Right renal pelvis (tissue), 4 donors: ENCODE measurements at places on chromosomes 3 and 15. TPM values are rescaled to one million over a fixed set of nuclear protein-coding genes. Genes with fewer than 3 reads are reported as not detected.

IGF2BP2 gene
- polyA plus RNA-seq: 88.9 TPM

DNA sequence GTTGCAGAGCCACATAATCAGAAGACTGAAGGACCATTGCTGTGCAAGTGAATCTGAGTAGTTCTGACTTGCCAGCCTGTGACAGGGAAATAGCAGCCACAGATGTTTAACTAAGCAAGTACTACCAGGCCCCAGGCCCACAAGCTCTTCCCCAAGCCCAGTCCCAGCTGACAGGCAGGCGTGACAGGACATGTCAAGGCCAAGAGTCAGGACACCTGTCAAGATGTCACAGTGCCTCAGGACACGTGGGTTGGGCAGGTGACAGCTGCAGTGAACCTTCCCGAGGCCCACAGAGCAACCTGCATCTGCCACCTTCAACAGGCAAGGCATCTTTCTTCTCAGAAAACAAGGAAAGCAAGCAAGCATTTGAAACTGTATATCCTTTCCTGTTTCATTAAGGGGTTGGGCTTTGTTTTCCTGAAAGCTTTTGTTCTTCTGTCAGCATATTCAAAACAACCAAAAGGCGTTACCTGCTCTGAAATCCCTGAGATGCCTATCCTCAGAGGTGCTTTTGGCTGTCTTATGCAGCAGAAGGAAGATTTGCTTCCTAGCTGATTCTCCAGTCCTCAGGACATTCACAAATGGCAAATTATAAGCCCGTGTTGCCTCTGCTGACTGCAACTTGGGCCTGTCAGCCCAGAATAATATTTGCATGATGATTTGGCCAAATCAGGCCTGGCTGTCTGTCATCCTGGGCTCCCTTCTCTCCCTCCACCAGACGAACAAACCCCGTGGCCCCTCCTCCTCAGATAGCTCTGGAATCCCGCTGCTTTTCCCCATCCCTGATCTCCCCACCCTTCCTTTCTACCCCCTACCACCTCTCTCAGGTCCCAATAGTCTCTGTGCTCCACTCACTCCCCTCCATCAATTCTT, 171.8 kb upstream of the WNT5A start:
- no peak for DNase-seq

GRCh38 chr15:43439268-43439667, 53.7 kb downstream of the TP53BP1 start:
- DNase-seq: no peak

GRCh38 chr3:188286087-188286513, 132.1 kb downstream of the LPP start:
- no peak for DNase-seq

DNAH12 gene
- polyA plus RNA-seq: 1.1 TPM

NMB gene
- polyA plus RNA-seq: 8.5 TPM

DNA sequence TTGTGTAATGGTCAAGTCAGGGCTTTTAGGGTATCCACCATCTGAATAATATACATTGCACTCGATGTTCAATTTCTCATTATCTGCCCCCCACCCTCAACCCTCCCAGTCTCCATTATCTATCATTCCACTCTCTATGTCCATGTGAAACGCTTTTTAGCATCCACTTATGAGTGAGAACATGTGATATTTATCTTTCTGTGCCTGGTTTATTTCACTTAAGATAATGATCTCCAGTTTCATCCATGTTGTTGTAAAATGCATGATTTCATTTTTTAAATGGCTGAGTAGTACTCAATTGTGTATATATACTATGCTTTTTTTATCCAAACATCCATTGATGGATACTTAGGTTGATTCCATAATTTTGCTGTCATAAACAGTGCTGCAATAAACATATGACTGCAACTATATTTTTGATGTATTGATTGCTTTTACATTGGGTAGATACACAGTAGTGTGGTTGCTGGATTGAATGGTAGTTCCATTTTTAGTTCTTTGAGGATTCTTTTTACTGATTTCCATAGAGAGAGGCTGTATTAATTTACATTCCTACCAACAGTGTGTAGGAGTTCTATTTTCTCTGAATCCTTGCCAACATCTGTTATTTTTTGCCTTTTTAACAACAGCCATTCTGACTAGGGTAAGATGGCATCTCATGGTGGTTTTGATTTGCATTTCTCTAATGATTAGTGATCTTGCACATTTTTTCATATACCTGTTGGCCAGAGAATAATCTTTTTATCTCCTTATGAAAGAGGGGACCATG, 332.9 kb upstream of the TGFBR2 start:
- DNase-seq: no peak

PATL2 gene
- 1.2 TPM for polyA plus RNA-seq

PSTPIP1 gene
- 0.89 TPM for polyA plus RNA-seq

DAG1 gene
- 132 TPM for polyA plus RNA-seq

WDR76 gene
- polyA plus RNA-seq: 13.4 TPM

GRCh38 chr3:25817638-25818037, 27.7 kb downstream of the OXSM start:
- DNase-seq: no peak

- DNase-seq: no peak
These were observed 259.9 kb downstream of the IL20RB start for GRCh38 chr3:137217733-137218132.

GRCh38 chr3:181952221-181952620, 240.5 kb downstream of the SOX2 start:
- DNase-seq: no peak

GRCh38 chr15:25690673-25691543, 172.2 kb downstream of the ATP10A start:
- no peak for DNase-seq

- no peak for DNase-seq
These were observed 233.4 kb downstream of the ZPLD1 start for GRCh38 chr3:102668247-102668646.

DNA sequence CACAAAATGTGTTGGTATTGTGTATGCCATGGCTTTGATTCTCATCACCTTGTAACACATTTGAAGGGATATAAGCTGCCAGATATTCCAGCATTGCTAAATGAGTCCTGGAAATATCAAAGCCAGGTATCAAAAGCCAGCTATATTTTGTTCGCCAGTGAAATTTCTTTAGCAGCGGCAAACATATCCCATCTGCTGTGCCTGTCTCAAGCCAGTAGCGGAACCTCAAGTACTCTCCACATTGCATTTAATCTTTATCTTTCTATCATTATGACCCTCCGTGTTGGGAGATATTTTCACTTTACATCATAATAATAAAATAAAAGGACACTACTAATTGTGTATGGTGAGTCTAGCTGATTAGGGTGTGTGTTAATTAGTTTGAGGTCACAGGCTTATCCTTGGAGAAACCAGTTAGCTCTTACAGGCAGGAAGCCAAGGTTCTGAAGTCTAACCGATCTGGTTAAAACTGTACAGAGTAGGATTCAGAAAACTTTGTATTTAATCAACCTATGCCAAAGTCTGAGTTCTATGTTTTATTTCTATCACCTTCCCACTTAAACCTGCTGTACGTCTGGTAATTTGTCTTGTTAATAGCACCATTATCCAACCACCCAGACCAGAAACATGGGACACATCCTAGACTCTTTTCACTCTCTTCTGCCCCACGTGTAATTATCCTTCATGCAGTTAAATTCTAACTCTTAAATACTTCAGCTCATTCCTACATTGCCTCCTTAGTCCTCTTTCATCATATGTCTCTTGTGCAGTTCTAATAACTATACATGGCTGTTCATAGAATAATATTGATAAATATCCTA, 14.5 kb downstream of the TIPARP start:
- DNase-seq: no peak

GRCh38 chr15:38609097-38609738, 44.6 kb upstream of the RASGRP1 start:
- no peak for DNase-seq

DNA sequence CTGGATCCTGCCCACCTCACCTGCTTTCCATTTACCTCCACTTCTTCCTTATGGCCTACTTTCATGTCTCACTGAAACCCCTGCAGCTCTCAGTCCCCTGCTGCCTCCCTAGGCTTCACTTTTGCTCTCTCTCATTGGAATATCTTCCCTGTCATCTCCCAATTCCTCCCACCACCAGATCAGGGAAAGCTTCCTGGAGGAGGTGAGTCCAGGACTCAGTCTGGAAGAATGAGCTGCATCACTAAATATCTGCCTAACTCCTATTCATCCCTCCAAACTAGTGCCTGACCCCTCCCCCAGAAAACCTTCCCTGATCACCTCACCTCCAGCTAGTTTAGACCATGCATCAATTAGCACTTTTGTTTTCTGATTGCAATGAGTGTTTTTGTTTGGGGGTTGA, 37.1 kb downstream of the MRPL46 start:
- DNase-seq: no peak

GRCh38 chr3:185521349-185522138, 22.7 kb upstream of the TMEM41A start:
- DNase-seq: no peak

GRCh38 chr3:194801461-194802432, 116.1 kb downstream of the FAM43A start:
- no peak for DNase-seq

- no peak for DNase-seq
These were observed 69.0 kb upstream of the FNDC3B start for GRCh38 chr3:171970301-171970788.

GRCh38 chr3:129507181-129507831, 21.1 kb upstream of the RHO start:
- no peak for DNase-seq

DNA sequence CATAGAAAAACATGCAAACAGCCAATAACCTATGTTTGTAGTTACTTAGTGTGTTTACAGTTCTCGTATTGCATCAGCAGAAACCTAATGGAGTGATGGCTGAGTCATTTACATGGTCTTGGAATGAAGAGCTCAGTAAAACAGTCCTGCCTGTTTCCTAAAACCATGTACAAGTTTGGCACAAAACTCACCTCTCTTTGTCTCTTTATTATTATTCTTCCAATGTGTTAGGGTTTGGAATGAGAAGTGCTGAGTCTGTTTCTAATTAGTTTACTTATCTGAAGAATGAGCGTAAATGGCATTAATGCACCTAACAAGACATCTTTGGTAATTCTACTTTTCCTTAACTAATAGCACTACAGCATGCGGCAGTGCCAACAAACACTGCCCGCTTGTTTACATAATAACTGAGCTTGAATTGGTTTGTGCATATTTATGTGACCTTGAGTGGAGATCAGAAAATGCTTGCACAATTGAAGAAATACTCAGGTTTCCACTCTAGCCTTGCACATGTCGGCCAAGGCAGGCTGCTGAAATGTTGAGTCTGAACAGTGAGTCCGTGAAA, 385.4 kb upstream of the SEMA6D start:
- no peak for DNase-seq

DNA sequence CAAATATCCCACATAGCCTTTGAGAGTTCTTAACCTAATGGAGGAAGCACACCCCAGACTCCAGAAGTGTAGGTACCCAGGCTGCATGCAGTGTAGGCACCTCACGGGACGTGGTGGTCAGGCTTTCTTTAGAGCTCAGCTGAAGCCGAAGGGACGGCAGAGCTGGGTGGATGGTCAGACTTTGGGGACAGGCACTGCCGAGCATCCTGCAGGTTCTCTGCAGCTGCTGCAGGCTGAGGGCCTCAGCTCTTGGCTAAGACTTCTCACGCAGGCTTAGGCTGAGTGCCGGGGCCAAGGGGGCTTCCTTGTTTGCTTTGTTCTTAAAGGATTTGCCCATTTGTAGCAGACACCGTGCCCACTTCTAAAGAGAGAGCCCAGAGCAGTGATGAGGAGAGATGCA, 177.0 kb downstream of the RAB11A start:
- DNase-seq: no peak

DNA sequence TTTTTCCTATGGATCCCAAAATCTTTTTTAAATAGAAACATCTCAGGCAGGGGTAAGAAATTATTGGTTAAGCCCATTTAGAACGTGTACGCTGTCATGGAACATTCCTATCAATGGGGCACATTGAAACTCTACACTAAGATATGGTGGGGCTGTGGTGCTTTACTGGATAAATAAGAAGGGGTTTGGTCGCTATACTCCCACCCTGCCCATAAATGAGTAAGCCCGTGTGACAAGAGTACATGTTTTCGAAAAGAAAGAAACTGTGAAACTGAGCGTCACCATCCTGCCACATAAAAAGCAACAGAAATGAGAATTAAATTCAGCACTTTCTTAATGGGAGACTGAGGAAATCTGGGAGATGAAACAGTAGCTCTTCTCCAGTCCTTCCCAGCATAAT, 929.7 kb upstream of the CFAP20DC start:
- DNase-seq: no peak

DNA sequence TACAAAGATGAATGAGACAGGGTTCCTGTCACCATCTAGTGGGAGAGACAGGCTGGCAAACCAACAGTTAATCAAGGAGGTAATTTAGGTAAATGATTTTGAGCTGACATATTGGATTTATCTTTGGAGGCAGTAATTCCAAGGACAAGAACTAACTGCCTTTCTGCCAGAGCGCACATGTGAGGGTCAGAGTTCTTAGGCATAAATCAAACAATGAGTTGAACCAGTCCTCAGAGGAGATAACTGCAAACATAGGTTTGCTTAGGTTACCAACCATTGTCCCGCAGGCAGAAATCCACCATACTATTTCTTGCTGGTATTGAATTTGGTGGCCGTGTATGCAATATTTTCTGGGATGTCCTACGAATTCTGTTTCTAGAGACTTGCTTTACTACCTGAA, 14.2 kb upstream of the PPP1R2 start:
- no peak for DNase-seq

MCTP2 gene
- 20.4 TPM for polyA plus RNA-seq
